ENCODE measurements at places on chromosomes 2 and 18.

DNA sequence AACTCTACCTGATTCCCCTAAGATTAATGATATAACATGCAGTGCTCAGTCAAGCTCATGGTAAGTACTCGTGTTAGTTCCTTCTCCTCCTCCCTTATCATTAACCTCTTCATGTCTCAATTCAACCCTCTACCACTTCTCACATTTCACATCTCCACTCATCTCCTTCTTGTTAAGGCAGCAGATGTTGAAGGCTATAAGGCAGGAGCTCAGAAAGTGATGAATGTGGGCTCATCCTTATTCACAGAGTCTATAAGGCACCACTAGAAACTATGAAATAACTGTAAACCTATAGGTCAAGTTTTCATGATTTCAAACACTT is 56.0 kb downstream of the CLHC1 start:
- no peak for DNase-seq

GRCh38 chr2:57160976-57161375 is 885.6 kb upstream of the VRK2 start:
- DNase-seq: no peak

DNA sequence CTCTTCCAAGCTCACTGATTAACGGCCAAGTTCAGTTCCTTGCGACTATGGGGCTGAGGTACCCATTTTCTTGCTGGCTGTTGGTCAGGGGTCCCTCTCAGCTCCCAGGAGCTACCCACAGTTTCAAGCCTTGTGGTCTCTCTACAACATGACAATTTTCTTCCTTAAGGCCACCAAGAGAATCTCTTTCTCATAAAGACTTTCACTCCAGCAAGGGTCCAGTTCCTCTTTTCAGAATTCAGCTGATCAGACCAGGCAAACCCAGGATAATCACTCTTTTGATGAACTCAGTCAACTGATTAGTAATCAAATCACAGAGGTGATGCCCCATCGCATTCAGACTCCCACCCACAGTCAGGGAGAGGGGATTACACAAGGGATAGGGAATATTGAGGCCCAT is 129.7 kb downstream of the IRS1 start:
- no peak for DNase-seq

GRCh38 chr18:68837665-68838451 is 40.0 kb downstream of the CCDC102B start:
- DNase-seq: no peak

GRCh38 chr18:59779979-59780378 is 82.8 kb upstream of the CCBE1 start:
- no peak for DNase-seq

- DNase-seq: no peak
These were observed 17.9 kb downstream of the CAPN10 start for GRCh38 chr2:240604291-240604938.

DNA sequence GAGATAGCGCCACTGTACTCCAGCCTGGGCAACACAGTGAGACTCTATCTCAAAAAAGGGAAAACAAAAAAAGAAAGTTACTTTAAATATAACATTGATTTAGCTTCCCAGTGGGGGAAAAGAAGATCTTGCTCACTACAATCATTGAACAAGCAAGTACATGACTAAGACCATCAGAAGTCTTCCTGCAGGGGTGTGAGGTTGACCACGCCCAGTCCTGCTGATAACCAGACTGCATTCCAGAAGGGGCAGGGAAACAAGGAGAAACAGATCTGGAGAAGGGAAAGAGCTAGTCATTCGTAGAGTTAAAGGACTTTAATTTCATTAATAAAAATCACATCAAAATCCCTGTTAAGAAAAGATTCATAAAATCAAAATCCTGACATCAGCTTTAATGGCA is 77.5 kb downstream of the EPHA4 start:
- DNase-seq: no peak

- DNase-seq: no peak
These were observed 111.6 kb downstream of the DTNA start for GRCh38 chr18:34821669-34822210.

GRCh38 chr2:237196866-237197618 is 111.4 kb downstream of the COPS8 start:
- no peak for DNase-seq

DNA sequence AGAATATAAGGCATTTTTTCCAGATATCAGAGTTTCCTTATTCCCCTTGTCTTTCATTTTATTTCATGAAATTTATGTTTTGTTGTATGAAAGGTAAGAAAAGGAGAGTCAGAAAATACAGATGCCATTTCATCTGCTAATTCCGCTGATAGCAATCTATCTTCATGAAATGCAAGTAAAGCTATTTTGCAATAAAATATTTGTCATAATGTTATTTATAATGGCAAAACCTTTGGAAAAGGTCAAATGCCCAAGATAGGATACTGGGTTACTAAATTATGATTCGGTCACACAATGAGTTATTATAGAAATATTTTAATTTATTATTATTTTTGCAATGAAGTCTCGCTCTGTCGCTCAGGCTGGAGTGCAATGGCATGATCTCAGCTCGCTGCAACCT is 124.2 kb downstream of the SPP2 start:
- DNase-seq: no peak

DNA sequence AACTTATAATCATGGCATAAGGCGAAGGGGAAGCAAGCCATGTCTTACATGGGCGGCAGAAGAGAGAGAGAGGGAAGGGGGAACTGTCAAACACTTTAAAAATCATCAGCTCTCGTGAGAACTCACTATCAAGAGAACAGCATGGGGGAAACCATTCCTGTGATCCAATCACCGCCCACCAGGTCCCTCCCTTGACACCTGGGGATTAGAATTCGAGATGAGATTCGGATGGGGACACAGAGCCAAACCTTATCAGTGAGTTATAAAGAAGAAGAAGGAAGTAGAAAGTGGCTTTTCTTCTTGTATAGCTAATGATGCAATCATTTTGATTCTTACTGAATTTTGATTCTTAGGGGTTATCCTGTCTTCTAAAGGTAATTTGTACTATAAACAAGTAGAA is 51.4 kb downstream of the SMCHD1 start:
- DNase-seq: no peak

DNA sequence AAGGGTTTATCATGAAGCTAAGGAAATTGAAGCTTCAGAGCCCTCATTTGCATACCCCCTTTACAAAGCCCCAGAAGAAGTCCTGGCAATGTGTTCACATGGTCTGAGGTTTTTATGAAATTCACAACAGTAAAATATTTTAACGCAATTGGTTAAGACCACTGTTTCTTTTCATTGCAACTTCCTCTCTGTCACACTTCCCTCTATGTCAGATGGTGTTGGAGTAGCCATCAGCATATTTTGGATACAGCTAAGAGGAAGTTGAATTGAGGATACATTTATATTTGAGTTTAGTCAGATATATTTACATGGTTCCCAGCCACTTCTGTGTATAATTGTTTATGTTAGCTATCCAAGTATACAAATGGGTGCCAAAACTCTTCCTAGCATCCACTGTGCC is 170.0 kb downstream of the TXNL1 start:
- DNase-seq: no peak

- no peak for DNase-seq
These were observed 10.5 kb upstream of the IL1A start for GRCh38 chr2:112794841-112795240.

DNA sequence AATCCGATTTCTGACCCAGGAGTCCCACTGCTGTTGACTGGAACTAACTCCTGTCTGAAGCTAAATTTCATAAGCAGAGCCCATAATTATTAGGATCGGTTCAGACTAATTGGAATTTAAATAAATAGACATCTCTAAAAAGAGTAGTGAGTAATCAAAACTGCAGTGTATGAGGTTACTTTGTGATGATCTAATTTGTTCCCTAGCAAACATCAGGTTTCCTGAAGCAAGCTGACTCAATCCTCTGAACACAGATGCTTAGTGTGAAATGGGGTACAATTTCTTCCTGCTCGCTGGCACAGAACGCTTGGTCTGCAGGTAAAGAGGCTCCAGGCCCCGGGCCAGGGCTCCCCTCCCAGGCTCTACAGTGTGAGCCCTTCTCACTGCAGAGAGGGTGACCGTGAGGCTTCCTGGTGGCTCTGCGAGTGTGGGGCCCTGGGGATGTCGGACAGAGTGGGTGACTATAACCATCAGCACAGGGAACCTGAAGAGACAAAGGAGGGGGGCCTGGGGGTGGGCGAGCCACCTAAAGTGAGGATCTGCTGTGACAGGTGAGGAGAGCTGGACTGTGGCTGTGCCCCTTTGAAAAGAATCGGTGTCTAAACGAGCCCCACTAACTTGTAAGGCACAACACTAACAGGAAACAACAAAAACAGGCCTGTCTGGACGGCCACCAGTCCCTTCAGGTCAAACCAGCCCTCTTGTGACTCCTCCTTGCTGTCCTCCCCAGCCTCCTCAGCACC is 20.2 kb downstream of the CHST10 start:
- no peak for DNase-seq

DNA sequence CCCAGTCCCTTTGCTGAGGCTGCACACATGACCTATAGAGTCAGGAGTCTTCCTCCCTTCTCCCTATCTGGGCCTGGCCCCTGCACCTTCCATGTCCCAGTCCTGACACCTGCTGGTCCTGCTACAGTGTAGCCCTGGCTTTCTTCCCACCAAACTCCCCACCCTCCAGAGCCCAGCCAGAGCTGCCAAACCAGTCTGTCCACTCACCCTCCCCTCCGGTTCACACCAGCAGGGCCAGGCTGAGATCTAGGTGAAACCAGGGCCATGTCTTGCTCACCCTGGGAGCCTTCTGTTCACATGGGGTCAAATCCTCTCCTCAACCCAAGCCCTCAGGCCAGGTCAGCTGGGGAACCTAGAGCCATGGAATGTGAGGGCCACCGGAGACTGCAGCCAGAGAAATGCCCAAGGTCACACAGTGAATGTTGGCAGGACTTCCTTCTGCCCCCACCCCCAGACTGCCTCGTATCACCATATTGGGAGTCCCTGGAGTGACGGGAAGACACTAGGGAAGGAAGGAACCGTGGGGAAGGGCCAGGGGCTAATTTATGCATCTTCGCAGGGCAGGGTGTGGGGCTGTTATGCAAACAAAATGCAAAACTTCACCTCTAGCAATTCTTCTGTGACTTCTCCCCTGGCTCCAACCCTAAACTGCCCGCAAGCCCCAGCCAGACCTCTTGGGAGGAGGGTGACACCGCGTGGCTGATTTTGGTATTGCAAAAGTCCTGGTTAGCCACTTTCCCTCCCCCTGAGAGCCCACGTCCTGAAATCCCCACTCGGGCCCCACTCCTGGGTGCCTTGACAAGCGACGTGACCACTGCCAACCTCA is 14.6 kb downstream of the TNS1 start:
- DNase-seq: no peak

DNA sequence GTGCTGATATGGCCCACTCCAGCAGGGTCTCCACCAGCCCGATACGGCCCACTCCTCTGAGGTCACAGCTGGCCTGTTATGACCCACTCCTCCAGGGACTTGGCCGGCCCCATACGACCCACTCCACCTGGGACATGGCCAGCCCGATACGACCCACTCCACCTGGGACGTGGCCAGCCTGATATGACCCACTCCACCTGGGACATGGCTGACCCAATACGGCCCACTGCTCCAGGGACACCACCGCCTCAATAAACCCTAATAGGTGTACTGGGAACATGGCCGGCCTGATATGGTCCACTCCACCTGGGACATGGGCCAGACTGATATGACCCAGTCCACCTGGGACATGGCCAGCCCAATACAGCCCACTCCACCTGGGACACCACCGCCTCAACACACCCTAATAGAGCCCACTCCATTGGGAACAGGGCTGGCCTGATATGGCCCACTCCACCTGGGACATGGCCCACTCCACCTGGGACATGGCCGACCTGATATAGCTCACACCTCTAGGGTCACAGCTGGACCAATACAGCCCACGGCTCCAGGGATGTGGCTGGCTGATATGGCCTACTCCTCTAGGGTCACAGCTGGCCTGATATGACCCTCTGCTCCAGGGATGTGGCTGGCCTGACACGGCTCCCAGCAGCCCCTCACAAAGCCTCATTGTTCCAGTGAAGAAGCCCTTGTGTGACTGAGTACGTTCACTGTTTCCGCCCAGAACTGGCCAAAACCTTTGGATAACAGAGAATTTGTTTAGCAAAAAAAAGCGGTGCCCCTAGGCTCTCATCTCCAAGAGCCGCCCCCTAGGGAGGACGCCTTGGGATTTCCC is 245.6 kb downstream of the HDAC4 start:
- no peak for DNase-seq

DNA sequence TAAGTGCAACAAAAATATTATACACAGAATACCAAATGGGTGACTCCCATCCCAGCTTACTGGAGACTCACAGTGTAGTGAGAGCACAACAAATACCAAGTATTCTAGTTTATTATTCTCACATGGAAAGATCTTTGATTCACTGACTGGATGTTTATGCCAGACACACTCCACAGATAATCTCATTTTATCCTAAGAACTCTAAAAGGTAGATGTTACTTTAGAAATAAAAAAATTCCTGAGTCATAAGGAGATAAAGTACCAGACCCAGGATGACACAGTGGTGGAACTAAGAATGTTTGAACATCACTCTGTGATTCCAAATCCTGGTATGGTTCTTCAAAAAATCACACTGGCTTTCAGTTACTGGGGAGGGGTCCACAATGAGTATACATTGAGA is 136.2 kb downstream of the CDH2 start:
- no peak for DNase-seq

- no peak for DNase-seq
These were observed 176.6 kb upstream of the TACR1 start for GRCh38 chr2:75375646-75376582.

DNA sequence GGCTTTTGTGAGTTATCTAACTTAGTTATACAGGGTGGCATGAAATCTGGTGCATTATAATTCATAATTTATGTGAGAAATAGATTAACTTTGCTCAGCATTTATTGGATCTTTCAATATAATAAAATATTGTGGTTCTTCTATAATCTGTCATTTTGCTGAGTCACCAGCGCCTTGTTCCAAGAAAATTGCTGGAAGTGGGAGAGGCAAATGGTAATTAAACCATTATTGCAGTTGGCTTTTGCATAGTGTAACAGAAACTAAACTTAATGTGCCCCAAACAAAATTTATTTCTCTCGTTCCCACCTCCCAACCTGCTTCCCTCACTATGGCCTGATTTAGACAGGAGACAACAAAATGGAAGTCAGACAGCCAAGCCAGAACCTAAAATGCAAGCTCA is 146.3 kb downstream of the GALR1 start:
- no peak for DNase-seq

DNA sequence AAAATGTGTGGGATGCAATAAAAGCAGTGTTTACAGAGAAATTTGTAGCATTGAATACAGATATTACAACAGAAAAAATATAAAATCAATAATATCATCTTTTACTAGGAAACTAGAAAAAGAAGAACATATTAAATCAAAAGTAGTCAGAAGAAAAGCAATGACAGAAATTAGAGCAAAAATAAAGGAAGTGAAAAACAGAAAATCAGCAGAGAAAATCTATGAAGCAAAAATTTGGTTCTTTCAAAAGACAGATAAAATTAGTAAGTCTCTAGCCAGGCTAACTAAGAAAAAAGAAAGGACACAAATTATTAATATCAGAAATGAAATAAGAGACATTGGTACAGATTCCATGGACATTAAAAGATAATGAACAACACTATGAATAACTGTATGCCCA is 212.0 kb upstream of the MGAT5 start:
- DNase-seq: no peak

GRCh38 chr2:220077488-220077887 is 450.1 kb downstream of the SLC4A3 start:
- no peak for DNase-seq

- DNase-seq: no peak
These were observed 727.0 kb upstream of the PIK3C3 start for GRCh38 chr18:41227993-41228392.

- DNase-seq: no peak
These were observed 37.7 kb upstream of the SYT4 start for GRCh38 chr18:43314941-43315340.

Measured in DMS 273 treated with DMSO at 0.1 percent for 48 hours (cell line).